ENCODE measurements at places on chromosomes 4 and X.

- peak; percentile 70 for DNase-seq
Observed at GRCh38 chr4:98659106-98659592, 738 bp upstream of the TSPAN5 start.

- DNase-seq, result peak; percentile 42
Observed at GRCh38 chr4:47913330-47913729, 1.1 kb downstream of the NFXL1 start.

- peak; percentile 77 for DNase-seq
Observed at GRCh38 chr4:108651014-108651791, 804 bp downstream of the OSTC start.

GRCh38 chr4:106695501-106696262 lies 327.1 kb upstream of the GIMD1 start:
- DNase-seq, result peak; percentile 85

DNA sequence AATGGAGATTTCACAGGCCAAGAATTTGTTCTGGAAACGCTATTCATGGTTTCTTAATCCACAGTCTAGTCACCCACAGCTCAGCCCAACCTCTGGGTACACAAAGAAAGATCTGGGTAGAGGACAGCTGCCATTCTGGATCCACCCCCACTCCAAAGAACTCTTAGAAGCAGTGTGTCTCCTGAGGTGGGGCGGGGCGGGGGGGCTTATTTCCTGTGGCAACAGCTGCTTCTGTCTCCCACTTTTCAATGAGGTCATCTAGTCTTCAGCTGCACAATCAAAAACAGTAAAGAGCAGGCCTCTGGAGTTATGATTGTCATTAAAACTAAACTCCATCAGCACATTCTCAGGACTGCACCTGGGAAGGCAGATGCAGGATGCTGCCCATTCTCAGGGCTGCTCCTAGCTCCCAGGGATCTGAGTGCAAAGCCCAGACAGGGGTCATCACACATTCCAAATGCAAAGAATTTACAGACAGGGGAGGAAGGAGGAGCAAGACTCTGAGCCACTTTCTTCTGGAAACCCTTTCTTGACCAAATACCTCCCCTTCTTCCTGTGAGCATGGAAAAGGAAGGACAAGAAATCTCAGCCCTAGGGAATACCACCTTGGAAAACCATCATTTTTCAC lies 207.3 kb downstream of the HS6ST2 start:
- DNase-seq, result no peak

DNA sequence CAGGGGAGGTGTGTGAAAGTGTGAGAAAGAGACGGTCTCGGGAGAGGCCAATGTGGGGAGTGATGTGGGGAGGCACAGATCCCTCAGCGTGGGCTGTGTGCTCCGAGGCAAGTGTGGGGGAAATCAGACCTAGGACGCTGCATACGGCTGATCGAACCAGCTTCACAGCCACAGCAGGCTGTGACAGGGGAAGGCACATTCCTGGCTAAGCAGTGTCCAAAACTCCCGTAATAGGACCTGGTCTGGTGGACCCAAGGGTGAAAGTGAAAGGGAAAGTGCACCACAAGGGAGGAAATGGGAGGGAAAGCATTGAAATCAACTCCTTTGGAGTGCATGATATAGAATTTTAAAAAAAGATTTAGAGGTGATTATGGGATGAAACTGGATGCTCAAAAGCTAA lies 10.9 kb upstream of the RHOXF2 start:
- DNase-seq, result no peak

DNA sequence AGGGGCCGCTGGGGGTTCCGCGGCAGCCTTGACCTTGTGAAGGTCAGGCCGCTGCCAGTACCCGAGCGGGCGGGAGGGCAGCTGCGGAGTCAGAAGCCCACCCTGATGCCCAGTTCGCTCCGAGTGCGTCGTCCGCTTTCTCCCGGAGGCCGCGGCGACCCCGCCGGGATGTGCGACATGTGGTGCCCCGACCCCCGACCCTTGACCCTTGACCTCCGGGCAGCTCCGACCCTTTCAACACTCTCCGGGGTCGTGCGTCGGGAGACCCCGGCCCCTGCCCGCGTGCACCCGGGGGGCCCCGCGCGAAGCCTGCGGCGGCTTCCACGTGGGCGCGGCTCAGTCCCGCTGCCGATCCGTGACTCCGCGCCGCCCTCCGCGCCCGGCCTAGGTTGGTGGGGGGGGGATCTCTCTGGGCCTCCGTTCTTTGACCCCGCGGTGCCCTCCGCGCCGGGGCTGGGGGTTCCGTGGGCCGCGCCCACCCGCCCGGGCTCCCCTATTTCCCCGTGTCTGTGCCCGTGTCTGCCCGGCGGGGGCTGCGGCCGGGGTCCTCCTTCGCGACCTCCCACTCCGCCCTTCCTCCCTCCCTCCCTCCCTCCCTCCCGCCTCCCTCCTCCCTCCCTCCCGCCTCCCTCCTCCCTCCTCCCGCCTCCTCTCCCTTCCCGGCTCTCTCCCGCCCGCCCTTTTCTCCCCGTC lies 609 bp upstream of the SLC25A6 start:
- DNase-seq, result peak; percentile 77

GRCh38 chr4:32172761-32173160 lies 1452.6 kb downstream of the PCDH7 start:
- no peak for DNase-seq

DNA sequence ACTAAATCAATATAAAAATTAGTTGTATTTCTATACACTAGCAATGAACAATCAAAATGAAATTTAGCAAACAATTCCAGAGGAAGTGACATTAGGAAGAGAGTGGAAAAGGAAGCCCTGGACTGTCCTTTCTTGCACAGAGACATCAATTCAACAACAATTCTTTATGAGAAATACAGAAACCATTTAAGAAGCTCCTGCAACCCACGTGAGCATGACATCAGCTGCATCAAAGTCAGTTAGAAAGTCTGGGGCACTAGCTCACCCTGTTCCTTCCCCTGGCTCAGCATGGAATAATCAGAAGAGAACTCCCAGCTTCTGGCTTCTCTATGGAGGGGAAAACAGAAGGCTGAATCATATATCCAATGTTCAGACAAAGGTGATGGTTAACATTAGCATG lies 48.6 kb upstream of the STARD8 start:
- DNase-seq, result no peak

DNA sequence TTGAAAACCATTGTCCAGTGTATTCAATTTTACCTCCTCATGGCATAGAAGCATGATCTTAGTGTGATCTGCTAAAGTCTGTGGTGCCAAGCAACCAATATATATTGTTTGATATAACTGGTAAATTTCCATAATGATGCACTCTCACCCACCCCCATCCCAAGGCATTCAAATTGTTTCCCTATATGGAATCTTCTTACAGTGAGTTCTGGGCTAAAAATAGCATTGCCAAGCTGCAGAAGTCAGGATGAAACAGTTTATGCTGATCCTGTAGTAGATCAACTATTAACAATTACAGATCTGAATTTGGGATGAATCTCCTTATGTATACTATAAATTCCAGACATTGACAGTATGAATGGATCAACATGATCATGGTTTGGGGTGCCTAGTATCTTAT lies 20.9 kb downstream of the FGF13 start:
- DNase-seq, result no peak

- DNase-seq, result no peak
Observed at GRCh38 chr4:52648836-52649235, 10.3 kb downstream of the USP46 start.

- no peak for DNase-seq
Observed at GRCh38 chrX:153565996-153566580, 32.9 kb downstream of the CCNQ start.

DNA sequence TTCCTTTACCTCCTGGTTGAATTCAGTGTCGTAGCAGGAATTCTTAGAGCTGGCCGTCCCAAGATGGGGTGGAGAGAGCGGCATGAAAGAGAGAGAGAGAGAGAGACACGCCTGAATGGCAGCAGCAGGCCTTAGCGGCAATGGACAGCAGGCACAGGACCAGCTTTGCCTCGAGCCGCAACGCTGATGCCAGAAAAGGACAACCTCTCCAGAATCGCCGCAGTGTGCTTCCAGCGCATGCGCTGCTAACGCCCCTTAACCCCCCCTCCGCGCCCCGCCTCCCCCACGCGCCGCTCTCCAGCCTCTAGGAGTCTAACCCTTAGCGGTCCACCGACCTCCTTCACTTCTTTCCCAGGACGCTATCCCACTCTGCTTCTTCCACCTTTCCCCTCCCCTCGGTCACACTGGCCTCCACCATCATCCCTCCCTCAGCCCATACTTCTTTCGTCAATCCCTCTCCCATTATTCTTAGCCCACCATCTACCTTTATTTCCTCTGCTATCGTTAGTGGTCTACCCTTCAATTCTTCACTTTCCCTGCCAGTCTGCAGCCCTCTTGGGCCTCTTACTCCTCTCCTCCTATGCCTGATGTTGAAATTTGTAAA lies 10.5 kb upstream of the ZCCHC13 start:
- DNase-seq, result peak; percentile 85

- no peak for DNase-seq
Observed at GRCh38 chr4:185839770-185840169, 27.8 kb upstream of the SORBS2 start.

DNA sequence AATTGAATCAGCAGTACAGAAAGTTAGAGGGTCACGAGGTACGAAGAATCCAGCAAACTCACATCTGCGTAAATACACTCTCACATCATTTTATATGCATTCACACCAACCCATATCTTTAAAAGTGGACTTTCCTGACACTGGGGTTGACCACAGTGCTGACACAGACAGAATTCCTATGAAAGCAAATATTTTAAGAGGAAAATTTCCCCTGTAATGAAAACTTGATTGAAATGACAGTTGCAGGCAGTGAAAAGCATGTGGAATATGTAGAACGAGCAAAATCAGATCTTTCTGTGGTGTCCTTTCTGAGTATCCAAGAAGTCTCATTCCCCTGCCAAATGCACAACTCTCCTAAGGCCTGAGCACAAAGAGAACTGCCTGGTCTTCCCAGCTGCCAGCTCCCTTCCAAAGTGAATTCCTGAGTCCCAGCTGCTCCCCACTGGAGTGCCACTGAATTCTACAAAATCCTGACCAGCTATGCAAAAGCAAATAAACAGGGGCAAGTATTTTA lies 50.5 kb upstream of the FAM9C start:
- peak; percentile 75 for DNase-seq

DNA sequence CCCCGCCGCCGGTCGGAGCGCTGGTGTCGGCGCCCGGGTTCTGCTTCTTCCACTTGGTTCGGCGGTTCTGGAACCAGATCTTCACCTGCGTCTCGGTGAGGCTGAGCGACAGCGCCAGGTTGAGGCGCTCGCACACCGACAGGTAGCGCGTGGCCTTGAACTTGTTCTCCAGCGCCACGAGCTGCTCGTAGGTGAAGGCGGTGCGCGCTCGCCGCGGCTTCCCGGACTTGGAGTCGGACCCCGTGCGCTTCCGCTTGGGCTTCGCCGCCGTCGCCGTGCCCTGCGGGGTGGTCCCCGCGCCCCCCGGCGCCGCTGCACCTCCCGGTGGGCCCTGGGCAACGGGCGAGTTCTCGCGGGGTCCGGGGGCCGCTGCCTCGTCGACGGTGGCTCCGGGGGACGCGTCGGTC lies 3.1 kb downstream of the NKX1-1 start:
- DNase-seq, result no peak

DNA sequence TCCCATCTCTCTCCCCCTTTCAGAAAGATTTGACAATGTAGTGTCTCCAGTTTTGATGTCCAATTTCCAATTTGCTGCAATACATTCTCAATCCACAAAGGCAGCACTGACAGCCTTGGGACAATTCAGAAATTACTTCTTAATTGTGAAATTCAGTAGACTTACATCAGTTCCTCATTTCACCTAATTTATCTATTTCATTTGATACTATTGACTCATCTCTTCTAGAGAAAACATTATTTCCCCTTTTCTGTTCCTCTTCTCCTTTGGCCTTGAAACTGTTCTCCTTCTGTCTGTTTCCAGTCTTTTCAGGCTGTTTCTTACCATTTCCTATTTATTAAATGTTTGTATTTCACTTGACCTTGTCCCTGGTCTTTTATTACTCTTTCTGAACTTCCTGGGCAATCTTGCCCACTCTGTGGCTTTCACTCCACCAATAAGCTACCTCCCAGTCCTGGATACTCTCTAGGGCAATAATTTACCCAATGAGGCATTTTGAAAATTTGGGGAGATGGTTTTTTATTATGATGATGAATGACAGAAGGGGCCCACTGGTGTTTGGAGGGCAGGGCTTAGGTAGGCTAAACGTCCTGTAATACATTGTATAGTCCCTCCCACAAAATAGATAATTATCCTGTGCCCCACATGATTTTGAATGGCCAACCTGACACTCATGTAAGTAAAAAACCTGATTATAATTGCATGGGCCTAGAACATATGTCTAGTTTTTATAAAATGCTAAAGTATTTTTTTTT lies 498.0 kb upstream of the BOD1L1 start:
- no peak for DNase-seq

- no peak for DNase-seq
Observed at GRCh38 chr4:7698584-7698983, 241.1 kb downstream of the AFAP1 start.

- DNase-seq, result peak; percentile 54
Observed at GRCh38 chr4:13524504-13525243, 19.6 kb downstream of the NKX3-2 start.

DNA sequence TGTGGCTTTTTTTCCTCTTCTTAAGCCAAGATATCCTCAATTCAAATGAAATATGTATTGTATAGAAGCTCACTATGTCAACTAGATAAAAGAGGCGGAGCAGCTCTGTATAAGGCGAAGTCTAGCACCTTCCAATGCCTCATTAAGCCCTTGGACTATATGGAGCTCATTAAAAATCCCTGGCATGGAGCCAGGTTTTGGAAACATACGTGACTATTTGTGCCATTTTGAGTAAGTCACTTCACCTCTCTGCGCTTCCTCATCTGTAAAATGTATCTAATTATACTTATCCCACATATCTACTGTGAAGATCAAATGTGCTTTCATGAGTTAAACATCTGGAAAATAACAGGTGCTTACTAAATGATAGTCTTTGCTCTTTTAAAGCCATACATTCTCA lies 57.2 kb downstream of the YIPF6 start:
- no peak for DNase-seq

DNA sequence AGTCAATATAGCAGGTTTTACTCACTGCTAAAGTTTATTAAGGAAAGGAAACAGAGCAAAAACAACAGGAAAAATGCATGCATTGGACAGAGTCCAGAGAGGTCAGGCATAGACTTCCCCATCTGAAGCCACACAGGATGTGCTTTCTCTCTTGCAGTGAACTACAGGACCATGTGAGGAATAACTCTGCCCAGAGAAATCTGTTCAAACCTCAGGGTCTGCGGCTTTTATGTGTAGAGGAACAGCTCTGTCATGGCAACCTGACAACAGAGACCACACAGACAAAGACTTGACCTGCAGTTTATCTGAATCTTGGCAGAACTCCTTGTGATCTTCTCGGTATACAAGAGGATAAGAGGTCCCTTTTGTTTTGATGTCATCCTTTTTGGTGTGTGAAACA lies 46.3 kb upstream of the LONRF3 start:
- DNase-seq, result no peak
